Posterior vena cava (tissue), 2 donors: ENCODE measurements at places on chromosomes 13 and 19. TPM values are rescaled to one million over a fixed set of nuclear protein-coding genes. Genes with fewer than 3 reads are reported as not detected.

Gene OVOL3
- total RNA-seq, result not detected

Gene CBARP
- 2.7 TPM for total RNA-seq

Gene C19orf38
- total RNA-seq, result 2.0 TPM

Gene COX6B2
- total RNA-seq, result not detected

Gene ZNF552
- 7.9 TPM for total RNA-seq

Gene BCKDHA
- 15.7 TPM for total RNA-seq

- DNase-seq, result no peak
Measured at GRCh38 chr13:44819772-44820171, 169.5 kb downstream of the NUFIP1 start.

- DNase-seq, result no peak
Measured at GRCh38 chr13:25652764-25653163, 281.0 kb downstream of the ATP8A2 start.

DNA sequence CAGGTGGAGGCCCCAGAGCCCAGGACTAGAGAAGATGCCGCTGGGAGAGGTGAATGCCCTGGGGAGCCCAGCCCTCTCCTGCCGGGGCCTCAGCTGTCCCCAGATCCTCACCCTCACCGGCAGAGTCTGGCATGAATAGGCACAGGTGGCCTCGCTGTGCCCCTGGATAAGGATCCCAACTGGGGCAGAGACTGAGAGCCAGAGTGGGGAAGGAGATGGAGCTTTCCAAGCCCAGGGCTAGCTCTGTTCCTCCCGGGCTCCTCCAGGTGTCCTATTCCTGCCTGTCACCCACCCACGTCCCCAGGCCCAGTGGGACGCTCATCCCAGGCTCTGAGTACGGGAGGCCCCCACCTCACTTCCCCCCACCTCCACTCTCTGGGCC, 16.5 kb downstream of the PRR36 start:
- DNase-seq, result no peak

- DNase-seq, result peak; percentile 83
Measured at GRCh38 chr19:28466107-28467045, 746.6 kb downstream of the UQCRFS1 start.

- DNase-seq, result no peak
Measured at GRCh38 chr19:36972571-36972970, 56.4 kb downstream of the ZNF568 start.

DNA sequence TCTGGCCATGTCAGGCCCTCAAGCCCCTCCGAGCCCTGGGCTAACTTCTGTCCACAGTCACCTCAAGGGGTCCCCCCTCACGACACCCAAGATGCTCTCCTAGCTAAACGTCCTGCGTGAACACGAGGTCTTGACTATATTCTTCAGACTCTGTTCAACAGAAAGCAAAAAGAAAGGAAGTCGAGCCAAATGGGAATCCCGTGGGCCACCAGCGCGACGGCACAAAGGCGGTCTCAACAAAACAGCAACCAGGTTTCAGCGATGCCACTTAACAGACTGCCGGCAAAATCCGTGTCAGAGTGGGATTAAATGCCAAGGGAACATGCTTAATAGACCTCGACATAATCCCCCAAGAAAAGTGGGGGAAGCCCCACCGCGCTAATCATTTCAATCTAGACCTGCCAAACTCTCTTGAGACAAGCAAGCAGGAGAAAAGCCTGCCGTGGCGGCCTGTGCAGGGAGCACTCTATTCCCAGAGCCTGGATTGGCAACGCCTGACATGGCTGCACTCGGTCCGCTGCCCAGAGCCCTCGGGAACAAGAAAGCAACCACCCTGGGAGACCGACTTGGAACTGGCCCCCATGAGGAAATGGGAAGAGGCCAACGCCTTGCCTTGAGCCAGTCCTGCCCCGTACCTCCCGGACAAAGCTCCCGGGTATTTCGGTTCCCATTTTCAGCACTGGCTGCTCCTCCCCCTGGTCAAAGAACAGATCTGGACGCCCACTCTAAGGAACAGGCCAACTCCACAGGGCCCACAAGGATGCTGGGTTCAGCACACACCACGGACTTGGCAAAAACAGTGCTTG, 16.0 kb downstream of the ZC3H4 start:
- peak; percentile 83 for DNase-seq

- no peak for DNase-seq
Measured at GRCh38 chr19:1921825-1922224, 16.6 kb downstream of the ADAT3 start.

DNA sequence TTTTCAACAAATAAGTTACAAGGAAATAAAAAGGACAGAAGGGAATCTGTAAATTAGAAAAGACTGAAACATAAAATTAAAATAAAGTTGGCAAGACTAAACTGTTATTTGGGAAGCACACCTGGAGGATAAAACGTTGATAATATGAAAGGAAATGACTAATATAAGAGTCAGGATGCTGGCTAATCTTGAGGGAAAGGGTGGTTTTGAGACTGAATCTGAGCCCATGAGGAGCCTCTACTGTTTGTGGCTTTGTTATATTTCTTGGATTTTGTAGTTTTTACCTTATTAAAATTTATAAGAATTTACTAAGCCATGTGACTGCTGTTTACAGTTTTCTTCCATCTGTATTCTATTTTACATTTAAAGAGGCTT, 718.0 kb upstream of the SPRY2 start:
- DNase-seq, result no peak

GRCh38 chr13:40381935-40382764, 284.3 kb downstream of the FOXO1 start:
- DNase-seq, result no peak

GRCh38 chr13:25899952-25900351, 151.9 kb downstream of the SHISA2 start:
- DNase-seq, result no peak

DNA sequence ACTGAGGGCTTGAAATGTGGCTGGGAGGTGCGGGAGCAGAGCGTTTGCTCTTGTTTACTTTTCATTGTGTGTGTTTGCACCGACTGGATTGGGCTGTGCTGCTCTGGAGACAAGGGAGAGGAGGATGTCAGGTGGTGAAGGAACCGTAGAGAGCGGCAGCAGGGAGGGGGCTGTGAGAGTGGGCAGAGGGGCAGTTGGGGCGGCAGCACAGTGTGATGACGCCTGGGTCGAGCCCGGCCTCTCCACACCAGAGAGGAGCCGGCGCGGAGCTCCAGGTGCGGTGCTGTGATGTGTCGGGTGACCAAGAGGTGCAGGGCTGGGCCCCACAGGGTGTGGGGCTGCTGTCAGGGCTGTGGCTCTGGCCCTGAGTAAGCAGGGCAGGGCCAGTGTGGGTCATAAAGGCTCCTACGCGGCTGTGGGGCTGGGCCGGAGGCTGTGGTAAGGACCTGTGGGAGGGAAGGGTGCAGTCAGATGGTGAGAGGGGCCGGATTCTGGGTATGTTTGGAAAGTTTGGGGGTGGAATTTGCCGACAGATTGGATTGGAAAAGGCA, 10.5 kb downstream of the NAXD start:
- peak; percentile 74 for DNase-seq

DNA sequence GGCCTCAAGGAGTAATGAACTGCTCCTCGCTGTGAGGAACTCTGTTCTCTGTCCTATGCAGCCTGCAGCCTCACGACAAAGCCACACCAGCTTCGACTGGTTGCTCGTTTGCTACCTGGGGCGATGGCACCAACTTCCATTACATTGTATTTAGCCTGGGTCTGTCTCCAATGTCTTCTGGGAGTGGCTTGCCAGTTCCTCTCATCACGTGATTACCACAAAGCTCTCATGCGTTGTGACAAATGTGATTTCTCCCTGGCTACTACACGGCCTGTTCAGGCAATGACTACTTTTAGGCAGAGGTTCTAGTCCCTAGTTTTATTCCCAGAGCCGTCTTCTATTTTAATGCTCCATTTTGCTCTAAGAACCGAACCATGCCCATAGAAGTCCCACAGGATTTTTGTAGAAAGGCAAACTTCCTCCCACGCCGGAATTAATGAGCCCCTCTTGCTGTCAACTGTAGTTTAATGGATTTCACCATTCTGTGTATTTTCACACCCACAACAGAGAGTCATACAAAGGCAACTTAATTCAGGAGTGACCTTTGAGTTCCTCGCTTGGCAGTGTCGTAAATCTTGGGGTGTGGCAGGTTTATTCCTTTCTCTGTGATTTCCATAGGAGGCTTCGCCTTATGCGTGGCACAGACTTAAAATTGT, 351.9 kb downstream of the EFNB2 start:
- DNase-seq, result no peak

DNA sequence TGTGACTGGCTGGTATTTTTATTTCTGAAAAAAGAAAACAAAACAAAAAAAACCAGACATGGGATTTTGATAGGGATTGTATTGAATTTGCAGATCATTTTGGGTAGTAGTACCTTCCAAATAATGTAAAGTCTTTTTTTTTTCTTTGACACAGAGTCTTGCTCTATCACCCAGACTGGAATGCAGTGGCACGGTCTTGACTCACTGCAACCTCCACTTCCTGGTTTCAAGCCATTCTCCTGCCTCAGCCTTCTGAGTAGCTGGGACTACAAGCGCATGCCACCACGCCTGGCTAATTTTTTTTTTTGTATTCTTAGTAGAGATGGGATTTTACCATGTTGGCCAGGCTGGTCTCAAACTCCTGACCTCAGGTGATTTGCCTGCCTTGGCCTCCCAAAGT, 4.2 kb downstream of the ZNF101 start:
- DNase-seq, result peak; percentile 5

DNA sequence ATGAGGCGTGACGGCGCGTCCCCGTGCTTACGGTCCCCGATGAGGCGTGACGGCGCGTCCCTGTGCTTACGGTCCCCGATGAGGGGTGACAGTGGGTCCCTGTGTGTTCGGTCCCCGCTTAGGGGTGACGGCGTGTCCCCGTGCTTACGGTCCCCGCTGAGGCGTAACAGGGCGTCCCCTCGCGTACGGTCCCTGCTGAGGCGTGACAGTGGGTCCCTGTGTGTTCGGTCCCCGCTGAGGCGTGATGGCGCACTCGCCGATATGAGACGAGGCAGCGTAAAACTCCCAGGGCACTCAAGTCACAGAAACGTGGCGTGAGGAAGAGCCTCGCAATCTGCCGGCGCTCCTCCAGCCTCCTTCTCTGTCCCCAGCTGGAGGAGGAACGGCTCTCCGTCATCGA, 20.9 kb downstream of the CFAP97D2 start:
- no peak for DNase-seq

DNA sequence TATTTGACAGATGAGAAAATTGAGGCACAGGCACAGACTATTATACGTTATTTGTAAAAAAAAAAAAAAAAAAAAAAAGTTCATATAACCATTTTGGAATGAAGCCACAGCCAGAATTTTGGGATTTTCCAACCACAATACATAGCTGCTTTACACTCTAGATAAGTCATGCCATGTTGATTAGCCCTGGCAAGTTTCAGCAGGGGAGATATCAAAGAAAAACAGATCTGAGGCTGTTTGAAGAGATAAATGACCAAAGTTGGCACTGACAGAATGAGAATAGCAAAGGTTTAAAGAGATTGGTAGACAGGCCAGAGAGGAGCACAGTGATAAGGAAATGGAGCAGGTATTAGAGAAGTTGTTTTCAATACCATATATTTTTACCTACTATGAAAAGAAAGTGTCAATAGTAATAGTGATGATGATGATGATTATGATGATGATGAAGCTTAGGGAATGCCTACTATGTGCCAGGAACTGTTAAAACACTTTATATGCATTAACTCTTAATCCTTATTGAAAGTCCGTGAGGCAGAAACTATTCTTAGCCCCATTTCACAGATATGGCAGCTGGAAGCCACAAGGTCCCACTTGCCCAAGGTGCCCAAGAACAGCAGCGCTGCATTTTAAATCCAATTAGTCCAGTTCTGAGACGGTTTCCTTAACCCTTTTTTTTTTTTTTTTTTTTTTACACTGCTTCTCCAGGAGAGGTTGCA, 105.5 kb downstream of the MBNL2 start:
- DNase-seq, result no peak

DNA sequence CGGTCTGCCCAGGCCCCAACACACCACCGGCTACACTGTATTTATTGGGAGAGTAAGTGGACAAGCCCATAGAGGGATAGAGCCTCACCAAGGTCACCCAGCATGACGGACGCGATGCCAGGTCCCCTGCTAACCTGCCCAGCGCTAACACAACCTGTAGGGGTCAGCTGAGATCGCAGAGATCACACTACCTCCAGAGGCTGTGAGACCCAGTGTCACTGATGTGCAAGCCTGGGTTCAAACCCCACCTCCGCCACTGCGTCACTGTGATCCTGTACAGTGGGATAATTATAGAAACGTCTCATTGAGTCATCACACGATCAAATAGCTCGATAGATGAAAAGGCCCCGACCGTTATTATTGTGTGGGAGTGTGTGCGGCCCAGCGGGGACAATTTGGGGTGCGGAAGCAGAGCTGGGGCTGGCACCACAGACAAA, 10.6 kb upstream of the TLE2 start:
- DNase-seq, result no peak

DNA sequence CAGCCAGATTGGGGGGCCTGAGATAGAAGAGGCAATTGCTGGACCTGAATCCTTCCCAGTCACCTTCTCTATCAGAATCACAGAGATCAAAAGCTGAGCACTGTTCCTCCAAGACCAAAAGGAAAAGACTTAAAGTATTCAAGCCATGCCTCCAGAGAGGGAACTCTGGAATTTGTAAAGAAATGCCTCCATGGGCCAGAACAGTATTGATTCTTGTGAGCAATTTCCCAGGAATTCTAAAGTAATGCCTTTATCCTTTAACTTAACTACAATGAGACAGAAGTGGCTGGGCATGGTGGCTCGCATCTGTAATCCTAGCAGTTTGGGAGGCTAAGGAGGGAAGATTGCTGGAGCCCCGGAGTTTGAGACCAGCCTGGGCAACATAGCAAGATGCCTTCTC, 148.8 kb downstream of the FLT1 start:
- no peak for DNase-seq

DNA sequence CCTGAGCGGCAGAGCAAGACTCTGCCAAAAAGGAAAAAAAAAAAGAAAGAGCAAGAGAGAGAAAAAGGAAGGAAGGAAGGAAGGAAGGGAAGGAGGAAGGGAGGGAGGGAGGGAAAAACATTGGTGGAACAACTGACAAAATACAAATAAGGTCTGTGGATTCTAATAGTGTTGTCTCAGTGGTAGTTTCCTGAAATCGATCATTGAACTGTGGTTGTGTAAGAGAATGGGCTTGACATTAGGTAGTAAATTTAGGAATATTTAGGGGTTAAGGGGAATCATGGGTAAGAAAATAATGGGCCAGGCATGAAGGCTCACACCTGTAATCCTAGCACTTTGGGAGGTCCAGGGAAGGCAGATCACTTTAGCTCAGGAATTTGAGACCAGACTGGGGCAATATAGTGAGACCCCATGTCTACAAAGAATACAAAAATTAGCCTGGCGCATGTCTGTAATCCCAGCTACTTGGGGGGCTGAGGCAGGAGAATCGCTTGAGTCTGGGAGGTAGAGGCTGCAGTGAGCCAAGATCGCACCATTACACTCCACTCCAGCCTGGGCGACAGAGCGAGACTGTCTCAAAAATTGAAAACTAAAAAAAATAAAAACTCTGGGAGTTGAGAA, 14.5 kb downstream of the PHLDB3 start:
- no peak for DNase-seq

GRCh38 chr19:52190487-52191293, 838 bp downstream of the PPP2R1A start:
- no peak for DNase-seq

GRCh38 chr19:46904114-46905060, 43.6 kb downstream of the ARHGAP35 start:
- DNase-seq, result no peak
